ENCODE measurements at places on chromosomes 2 and 18.

GRCh38 chr18:24270937-24271380, 126.7 kb downstream of the OSBPL1A start:
- no peak for DNase-seq
- peaks cover 56% of the 10 kb centered on the region for H3K27me3 ChIP-seq
- no peak overlapping the region for H3K4me3 ChIP-seq
- H3K36me3 ChIP-seq = no peaks in the 10 kb centered on the region
- peaks cover 1% of the 10 kb centered on the region for H3K4me1 ChIP-seq
- no peak overlapping the region for H3K27ac ChIP-seq

- H3K4me3 ChIP-seq = peak overlapping the region; percentile 3
- H3K4me1 ChIP-seq = peaks cover 8% of the 10 kb centered on the region
- H3K27me3 ChIP-seq = peaks cover 33% of the 10 kb centered on the region
- H3K36me3 ChIP-seq = no peaks in the 10 kb centered on the region
- peak; percentile 33 for DNase-seq
Observed at GRCh38 chr18:72543357-72544055, 636 bp downstream of the CBLN2 start.

DNA sequence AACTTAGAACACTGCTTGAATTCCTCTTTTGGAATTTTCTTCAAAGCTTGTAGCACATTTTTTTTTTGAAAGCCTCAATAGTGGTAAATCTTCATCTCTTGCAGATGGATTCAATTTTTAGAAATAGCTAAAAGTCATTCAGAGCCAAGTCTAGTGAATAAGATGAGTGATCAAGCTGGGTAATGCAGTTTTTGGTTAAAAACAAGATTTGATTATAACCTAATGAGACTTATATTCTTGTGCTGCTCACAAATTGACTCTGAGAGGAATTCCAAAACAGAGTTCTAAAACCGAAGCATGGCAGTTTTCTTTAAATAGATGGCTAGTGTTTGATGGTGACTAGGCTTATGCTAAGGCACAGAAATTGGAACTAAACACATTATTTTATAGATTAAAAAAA, 2072.6 kb upstream of the CELF4 start:
- no peaks in the 10 kb centered on the region for H3K4me1 ChIP-seq
- no peaks in the 10 kb centered on the region for H3K36me3 ChIP-seq
- no peak for DNase-seq

DNA sequence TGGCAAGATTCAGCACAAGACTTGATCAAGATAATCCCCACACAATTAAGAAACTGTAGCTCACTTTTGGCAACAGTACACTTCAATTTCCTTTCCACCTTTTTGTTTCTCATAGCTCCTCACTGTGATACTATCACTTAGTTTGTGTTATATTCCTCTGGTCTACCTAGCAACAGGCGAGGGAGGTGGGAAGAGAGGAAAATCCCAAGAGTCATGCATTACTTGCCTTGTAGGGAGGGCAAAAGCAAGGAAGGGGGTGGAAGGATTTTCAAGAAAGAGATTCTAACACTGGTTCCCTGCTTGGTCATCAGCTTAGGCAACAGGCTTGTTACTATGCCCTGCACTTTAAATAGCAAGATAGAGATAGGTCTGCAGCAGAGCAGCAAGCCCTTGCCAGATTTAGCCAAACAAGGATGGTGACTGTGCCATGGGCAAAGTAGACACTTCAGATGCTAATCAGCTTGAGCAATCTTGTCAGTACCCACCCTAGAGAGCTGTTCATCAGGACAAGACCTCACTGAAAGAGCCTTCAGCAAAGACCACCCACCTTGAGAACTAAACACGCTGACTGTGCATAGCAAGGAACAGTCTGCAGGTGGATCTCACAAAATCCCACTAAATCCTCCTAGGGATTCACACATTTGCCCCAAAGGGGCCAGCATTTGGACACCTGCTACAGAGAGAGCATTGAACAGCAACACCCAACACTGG, 134.6 kb downstream of the MBD2 start:
- peaks cover 6% of the 10 kb centered on the region for H3K36me3 ChIP-seq
- H3K27ac ChIP-seq = no peak overlapping the region
- H3K4me3 ChIP-seq = no peak overlapping the region
- no peak for DNase-seq
- peaks cover 4% of the 10 kb centered on the region for H3K27me3 ChIP-seq

DNA sequence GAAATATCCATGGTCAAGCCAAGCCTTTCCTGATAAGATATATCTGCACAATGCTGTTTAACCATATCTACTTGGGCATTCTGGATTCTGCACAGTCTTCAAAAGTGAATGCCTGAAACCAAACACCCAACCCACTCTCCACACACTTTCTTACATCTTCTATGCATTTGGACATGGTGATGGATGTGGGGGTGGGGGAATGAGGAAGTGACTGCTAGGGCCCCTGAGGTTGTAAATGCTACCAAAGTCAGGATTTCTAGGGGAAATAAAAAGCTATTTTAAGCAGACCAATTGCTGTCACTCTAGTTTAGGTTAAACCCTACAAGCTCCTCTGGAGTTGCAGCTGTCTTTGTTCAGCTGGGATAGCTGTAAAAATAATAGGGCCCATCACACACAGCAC, 26.7 kb upstream of the TGFA start:
- H3K4me3 ChIP-seq = no peak overlapping the region
- H3K4me1 ChIP-seq = no peaks in the 10 kb centered on the region
- H3K36me3 ChIP-seq = no peaks in the 10 kb centered on the region
- no peak for DNase-seq
